CD4-positive, alpha-beta T cell (primary cell): ENCODE measurements at places on chromosomes 2 and 18.
A peak's percentile ranks its signal among the peaks of the same experiment; 100 is the strongest.

GRCh38 chr2:12616456-12617156 lies 100.1 kb upstream of the TRIB2 start:
- no peak for DNase-seq

DNA sequence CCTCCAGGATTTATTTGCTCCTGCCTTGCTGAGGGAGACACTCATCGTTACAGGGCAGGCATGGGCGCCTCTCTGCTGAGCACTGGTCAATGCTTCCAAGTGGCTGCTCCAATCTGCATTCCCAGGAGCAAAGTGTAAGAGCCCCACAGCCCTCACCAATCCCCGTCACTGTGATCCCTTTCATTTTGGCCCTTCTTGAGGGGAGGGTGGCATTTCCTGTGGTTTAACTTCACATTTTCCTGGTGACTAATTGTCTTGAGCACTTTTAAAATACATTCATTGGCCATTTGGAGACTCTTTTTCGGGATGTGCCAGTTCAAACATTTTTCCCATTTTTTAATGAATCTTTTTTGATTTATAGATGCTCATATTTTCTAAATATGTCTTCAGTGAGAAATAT lies 33.0 kb downstream of the TPO start:
- no peak for DNase-seq

GRCh38 chr2:38264396-38265221 lies 112.5 kb downstream of the ATL2 start:
- no peak for DNase-seq

DNA sequence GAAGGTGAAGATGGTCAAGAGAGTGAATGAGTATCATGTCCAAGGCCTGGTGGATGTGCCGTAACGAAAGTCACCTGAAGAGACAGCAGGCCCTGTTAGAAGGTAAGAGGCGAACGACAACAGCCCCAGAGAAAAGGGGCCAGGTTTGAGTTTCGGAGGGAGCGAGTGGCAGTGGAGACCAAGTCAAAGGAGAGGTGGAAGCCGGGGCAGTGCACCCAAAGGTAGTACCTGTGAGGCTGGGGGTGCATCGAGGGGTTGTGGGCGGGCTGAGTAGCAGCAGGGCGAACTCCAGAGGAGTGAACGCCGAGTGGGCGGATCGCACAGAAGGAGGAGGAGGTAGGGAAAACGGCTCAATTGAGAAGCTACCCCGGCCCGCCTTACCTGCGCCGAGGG lies 358 bp downstream of the USP37 start:
- no peak for DNase-seq

- DNase-seq: no peak
Observed at GRCh38 chr2:176187200-176187898, 1.1 kb upstream of the HOXD1 start.

- DNase-seq: no peak
Observed at GRCh38 chr2:36381993-36382392, 26.4 kb downstream of the CRIM1 start.

DNA sequence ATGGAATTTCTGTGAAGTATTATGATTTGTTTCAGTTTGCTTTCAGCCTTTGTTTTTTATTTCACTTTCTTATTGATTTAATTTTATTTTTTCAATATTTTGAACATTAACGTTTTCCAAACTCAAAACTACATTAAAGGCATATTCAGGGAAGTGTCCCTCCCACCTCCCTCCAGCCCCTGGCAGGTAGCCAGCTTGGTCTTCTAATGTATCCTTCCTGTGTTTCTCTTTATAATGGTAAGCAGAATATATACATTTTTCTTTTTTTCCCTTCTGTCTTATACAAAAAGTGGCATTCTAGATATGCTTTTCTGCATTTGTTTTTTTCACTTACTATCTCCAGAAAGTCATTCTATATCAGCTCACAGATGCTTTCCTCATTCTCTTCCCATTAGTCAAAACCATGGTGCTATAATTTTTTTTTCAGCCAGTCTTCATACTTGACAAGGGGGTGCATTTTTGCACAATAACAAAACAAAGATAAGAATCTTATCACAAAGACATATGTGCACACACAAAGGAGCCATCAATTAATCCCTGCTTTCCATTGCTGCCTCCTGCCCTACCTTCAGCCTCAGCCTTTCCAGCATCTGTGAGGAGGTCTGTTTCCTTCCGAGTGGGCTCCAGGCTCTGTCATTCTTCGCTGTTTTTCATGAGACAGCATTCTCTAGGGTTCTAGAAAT lies 33.7 kb upstream of the TMEM177 start:
- DNase-seq: no peak

DNA sequence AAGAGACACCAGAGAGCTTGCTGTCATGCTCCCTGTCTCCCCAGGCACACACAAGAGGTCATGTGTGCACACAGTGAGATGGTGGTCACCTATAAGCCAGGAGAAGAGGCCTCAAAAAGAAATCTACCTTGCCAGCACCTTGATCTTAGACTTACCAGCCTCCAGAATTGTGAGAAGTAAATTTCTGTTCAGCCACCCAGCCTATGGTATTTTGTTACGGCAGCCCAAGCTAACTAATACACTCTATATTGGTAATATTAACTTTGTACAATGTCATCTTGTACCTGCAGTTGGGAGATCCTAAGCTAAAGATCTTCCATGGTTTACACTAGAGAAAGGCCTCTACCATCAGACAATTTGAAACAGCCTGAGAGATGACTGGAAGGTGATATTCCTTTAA lies 21.2 kb downstream of the RTN4 start:
- no peak for DNase-seq

GRCh38 chr2:3558205-3559014 lies at the start of gene RNASEH1:
Gene RNASEH1, minus strand, starts transcription at chr2:3558333. Its CDS starts 73 bp downstream, at chr2:3558260.
- DNase-seq: peak; percentile 99

GRCh38 chr2:174634130-174635014 lies 36.8 kb upstream of the WIPF1 start:
- peak; percentile 41 for DNase-seq
